ENCODE measurements at places on chromosomes 7 and 10. TPM values are rescaled to one million over a fixed set of nuclear protein-coding genes. Genes with fewer than 3 reads are reported as not detected.

NUTM2D gene
- 1.8 TPM for polyA plus RNA-seq

LFNG gene
- polyA plus RNA-seq = 28.6 TPM

GRM3 gene
- not detected for polyA plus RNA-seq

SPDYE16 gene
- 0.14 TPM for polyA plus RNA-seq

SEC23IP gene
- 9.3 TPM for polyA plus RNA-seq

PLEKHS1 gene
- 9.3 TPM for polyA plus RNA-seq

CREM gene
- polyA plus RNA-seq = 32.6 TPM
